ENCODE measurements at places on chromosomes 7 and 10.

GRCh38 chr7:132263151-132263550 lies 313.1 kb downstream of the PLXNA4 start:
- DNase-seq = no peak

DNA sequence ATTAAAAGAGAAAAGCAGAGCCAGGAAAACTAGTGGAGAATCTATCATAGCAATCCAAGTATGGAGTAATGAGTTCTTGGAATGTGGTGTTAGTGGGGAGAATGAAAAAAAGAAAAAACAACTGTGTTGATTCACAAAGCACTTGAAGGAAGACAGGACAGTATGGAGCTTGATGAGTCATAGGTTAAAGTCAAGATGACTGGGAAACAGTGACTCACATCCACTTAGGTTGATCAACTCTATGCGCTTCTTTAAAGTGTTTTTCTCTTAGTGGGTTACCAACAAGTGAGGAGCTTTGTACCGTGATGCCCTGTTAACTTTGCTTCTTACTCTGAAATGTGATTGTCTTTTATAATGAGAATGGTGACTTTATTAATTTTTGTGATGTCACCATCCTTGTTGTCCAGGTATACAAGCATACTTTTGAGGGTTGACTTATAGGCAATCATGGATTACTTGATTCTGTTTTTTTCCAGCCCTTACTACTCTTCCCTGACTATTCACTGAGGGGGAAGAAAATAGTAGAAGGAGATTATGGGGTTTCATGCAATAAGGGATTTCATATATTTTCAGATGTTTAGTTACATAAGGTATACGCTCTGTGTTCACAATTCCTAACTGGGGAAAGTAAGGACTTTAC lies 32.1 kb upstream of the MDFIC start:
- DNase-seq = peak; percentile 93

- DNase-seq = peak; percentile 24
Measured at GRCh38 chr10:112471878-112472487, 25.0 kb downstream of the VTI1A start.

GRCh38 chr10:99444383-99445045 lies 14.1 kb upstream of the GOT1 start:
- DNase-seq = no peak

DNA sequence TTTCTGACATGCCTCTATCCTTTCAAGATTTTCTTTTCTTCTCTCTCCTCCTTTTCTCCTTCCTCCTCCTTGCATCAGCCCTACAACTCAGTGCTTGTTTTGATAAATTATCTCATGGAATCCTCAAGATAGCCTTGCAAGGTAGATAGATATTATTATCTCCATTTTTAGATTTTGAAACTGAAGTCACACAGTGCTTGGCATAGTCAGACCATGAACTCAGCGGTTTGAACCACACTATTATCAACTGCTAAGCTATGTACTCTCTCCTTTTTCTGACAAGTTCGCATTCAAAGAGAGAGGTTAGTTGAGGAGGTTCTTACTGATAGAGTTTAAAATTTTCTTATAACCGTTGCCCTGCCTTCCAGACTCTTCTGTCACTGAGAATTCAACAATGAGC lies 79.1 kb downstream of the SUGCT start:
- no peak for DNase-seq

GRCh38 chr10:35387768-35388167 lies 51.5 kb downstream of the CCNY start:
- DNase-seq = peak; percentile 23

GRCh38 chr7:107878636-107879035 lies 12.3 kb upstream of the DLD start:
- no peak for DNase-seq

- DNase-seq = no peak
Measured at GRCh38 chr7:103996639-103997038, 7.2 kb upstream of the RELN start.

DNA sequence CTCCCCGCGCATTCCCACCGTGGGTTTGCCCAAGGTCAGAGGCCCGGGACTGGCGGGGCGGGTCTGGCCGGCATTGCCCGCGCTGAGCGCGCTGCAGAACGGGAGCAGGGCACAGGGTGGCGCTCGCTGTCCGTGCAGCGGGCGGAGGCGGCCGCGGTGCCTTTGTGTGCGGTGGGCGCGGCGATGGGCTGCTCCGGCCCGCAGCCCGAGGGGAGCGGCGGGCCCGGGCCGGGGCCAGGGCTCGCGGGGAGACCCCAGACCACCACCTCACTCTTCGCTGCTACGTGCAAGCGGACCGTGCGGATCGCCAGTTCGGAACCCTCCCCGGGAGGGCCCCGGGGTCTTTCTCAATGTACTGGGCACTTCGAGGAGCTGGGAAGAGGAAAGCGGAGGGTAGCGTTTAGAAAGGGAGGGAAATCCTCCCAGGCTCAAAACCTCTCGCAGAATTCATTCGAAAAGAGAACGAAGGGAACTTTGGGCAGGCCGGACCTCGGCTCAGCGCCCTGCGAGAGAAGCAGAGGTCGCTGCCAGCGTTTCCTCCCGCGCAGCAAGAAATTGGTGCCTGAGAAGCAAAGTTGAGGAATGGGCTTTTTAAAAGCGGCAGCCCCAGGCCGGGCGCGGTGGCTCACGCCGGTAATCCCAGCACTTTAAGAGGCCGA lies 8.5 kb downstream of the SP8 start:
- DNase-seq = no peak

GRCh38 chr7:141738592-141739013 lies 445 bp downstream of the SSBP1 start:
- no peak for DNase-seq

- no peak for DNase-seq
Measured at GRCh38 chr10:133388236-133388972, 5.6 kb upstream of the MTG1 start.

DNA sequence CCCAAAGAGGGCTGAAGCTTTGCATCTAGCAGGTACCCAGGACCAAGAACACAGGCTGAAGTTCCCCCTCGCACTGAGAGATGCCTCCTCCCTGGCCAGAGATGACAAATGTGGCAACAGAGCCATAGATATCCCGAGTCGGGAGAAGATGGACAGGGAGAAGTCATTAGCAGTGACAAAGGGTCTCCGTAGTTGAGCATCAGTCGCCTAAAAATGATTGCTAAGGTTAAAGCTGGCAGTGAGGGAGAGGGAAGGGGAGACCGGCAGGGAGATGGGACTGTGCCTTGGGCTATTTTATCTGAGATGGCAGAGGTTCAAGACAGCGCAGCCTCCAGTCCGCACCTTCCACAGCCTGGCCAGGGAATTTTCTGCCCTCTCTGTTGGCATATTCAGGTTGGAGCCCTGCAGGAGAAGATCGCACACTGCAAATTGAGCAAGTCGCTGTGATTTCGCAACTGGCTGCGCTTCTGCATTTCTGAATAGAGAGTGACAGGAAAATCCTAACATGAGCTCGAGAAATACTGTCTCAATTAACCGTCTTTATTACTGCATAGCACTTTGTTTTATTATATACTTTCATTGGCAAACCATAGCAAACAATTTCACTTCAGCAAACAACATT lies 238.9 kb upstream of the GPR26 start:
- no peak for DNase-seq

GRCh38 chr10:80281784-80282765 lies 7.4 kb downstream of the MAT1A start:
- DNase-seq = no peak
